Stimulated activated CD4-positive, alpha-beta T cell treated with anti-CD3 and anti-CD28 coated beads, Interleukin-2, amount 100 ng/mL, for 24 hours (primary cell): ENCODE measurements at places on chromosomes 7 and 10.

DNA sequence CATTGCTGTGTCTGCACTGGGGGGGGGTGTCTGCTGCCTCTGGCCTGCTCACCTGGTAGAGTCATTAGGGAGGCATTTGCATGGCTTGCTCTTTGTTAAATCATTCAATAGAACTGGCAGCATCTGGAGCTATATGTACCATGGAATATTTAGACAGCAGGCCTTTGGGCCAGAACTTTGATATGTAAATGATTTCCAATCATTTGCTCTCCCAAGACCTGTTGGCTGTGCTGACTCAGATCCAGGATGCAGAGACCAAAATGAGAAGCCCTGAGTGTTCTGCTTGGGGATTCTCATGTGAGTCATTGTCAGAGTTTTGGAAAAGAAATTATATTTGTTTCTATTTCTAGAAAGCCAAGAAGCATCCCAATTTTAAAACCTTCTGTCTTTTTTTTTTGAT lies 257.6 kb upstream of the IGFBP3 start:
- DNase-seq, result no peak

DNA sequence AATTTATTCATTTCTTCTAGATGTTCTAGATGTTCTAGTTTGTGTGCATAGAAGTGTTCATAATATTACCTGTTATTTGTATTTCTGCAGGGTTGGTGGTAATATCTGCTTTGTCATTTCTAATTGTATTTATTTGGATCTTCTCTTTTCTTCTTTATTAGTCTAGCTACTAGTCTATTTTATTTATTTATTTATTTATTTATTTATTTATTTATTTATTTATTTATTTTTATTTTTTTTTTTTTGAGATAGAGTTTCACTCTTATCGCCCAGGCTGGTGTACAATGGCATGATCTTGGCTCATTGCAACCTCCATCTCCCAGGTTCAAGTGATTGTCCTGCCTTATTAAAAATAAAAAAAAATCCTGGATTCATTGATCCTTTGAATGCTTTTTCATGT lies 114.8 kb upstream of the THSD7A start:
- no peak for DNase-seq

- no peak for DNase-seq
Measured at GRCh38 chr7:92460510-92460909, 13.2 kb downstream of the GATAD1 start.

DNA sequence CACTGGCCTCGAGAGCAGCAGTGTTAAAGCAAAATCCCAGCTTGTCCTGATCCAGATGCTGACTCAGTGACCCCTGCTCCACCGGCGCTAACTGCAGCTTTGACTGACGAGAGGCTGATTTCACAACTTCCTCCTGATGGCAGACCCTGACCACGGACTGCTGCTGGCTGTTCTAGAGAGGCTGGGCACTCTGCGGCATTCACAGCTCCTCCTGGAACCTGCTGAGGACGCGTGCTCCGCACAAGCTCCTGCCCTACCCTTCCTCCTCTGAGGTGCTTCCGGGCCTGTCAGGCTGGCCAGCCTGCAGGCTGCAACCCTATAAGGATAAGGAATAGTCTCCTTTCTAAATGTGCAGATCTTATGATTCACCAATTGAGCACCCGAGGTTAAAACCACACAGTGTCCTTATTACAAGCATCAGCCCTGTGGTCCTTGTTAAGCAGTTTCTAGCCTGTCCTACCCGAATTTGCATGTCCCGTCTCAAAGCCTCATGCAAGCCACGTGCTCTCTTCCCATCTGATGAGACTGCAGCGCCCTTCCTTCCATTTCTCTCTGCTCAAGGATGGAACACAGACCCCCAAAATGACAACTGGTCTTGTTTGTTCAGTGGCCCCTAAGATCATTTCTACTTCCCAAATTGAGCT lies 35.5 kb upstream of the NCAPG2 start:
- DNase-seq, result no peak

DNA sequence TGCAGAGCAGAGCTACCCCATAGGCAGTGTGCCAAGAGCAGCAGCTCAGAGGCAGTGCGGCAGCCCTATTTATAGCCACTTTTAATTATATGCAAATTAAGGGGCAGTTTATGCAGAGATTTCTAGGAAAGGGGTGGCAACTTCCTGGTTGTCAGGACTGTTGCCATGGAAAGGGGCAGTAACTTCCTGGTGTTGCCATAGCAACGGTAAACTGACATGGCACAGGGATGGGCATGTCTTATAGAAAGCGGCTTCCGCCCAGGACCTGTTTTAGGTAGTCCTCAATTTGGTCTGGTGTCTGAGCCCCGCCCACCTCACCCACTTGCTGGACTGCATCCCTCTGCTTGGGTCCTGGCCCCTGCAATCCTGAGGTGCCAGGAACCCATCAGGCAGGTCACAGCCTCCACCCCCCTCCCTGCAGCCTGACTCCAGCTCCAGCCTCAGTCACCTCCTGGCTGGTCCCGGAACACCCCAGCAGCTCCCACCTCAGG lies 115.8 kb downstream of the TMEM130 start:
- DNase-seq, result no peak

- DNase-seq, result no peak
Measured at GRCh38 chr10:104663076-104663475, 22.0 kb downstream of the SORCS3 start.

- no peak for DNase-seq
Measured at GRCh38 chr7:155455776-155456737, 1.9 kb upstream of the EN2 start.

GRCh38 chr7:96959135-96959534 lies 46.2 kb upstream of the DLX6 start:
- DNase-seq, result no peak

DNA sequence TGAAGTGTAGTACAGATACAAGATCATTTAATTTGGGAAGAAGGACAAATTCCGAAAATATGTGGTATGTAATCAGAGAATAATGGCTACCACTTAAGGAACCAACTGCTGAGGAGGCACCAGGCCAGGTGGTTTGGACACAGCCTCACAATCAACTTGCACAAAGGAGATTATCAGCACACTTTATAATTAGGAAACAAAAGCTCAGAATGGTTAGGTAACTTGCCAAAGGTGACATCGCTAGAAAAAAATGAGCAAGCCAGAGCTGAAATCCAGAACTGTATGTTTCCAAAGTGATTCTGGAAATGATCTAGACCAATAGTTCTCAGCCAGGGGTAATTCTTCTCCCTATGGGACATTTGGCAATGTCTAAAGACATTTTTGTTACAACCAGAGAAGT lies 36.6 kb downstream of the ERCC6 start:
- no peak for DNase-seq

- no peak for DNase-seq
Measured at GRCh38 chr10:52221923-52222322, 92.2 kb upstream of the DKK1 start.

- DNase-seq, result no peak
Measured at GRCh38 chr10:123393170-123393569, 239.0 kb downstream of the BUB3 start.

DNA sequence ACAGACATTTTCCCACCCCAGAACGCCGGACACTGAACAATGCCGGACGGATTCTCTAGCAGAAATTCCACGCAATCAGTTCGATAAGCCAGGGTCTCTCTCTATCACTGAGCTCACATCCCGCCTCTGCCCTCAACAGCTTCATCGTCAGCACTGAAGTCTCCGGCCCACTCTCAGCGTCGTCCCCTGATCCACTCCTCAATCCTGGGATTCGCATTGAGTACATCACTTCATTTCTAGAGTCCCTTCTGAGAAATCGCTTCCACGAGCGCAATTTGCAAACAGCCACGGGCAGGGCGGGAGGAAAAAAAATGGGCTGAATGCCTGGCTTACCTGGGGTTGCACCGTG lies 365 bp downstream of the YME1L1 start:
- DNase-seq, result no peak

GRCh38 chr10:43939939-43940820 lies 291.5 kb upstream of the ZNF32 start:
- no peak for DNase-seq

- DNase-seq, result no peak
Measured at GRCh38 chr7:25830215-25830614, 321.8 kb upstream of the NFE2L3 start.

- DNase-seq, result no peak
Measured at GRCh38 chr10:30742471-30742870, 112.9 kb upstream of the LYZL2 start.

DNA sequence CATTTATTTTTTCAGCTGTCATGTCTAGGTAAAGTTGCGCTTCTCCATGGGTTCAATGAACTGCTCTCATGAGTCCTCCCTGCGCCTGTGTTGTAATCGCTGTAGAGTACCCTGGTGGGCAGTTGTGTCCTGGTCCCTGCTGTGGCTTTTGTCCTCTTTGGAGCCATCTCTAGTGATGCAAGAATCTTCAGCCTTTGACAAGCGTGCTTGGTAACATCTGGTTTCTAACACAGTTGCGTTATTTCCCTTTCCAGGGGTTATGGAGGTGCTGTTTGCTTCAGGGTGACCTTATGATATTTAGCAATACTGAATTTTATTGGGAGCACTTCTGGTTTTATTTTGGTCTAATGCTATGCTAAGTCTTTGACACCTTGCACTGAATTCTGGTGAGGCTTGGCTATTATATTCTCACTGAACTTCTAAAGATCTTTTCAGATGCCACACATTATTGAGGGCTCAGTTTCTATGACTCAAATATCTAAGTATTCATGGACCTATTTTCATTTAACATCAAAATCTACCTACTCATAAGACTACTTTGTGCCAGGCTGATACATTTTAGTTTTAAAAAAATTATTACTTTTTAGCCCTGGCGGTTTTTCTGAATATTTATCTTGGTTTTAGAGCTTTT lies 88.6 kb downstream of the FANK1 start:
- DNase-seq, result no peak

DNA sequence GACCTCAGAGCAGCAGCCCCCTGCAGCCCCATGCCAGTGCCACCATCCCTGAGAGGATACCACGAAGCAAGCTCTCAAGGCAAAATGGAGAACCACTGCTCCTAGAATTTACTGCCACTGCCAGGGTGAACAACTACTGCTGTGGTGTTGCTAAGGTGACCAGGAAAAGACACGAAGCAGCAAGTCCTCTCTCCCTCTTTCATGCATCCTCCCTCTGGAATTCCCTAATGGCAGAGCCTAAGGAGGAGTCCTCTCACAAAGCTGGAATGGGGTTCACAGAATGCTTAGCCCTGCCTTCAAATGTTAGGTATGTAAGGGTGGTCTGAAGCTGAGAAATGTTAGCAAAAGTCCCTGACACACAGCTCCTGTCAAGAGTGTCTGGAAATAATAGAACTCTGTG lies 35.8 kb upstream of the NPSR1 start:
- no peak for DNase-seq

GRCh38 chr10:93875032-93875358 lies 18.8 kb upstream of the SLC35G1 start:
- DNase-seq, result no peak

- DNase-seq, result no peak
Measured at GRCh38 chr7:7529328-7529727, 6.3 kb downstream of the COL28A1 start.

GRCh38 chr7:32273297-32273696 lies 203.1 kb upstream of the PDE1C start:
- no peak for DNase-seq

GRCh38 chr10:68829521-68829920 lies 2.2 kb downstream of the STOX1 start:
- DNase-seq, result no peak

- DNase-seq, result no peak
Measured at GRCh38 chr7:94396037-94396431, 1.3 kb downstream of the COL1A2 start.

DNA sequence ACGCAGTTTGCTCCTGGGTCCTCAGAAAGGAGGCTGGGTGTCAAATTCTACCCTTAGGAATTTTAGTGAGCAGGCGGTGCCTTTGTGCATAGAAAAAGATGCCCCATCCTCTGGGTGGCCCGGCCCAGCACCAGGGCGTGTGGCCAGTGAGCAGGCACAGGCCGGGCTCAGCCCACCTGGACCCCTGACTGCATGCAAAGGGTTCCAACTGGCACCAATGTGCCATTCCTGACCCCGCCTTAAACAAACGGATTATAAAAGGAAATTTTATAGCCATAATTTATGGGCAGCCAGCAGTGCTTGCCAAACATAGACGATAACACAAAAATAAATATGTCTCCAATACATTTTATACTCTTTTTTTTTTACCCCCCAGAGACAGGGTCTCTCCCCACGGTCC lies 40.1 kb upstream of the GNA12 start:
- no peak for DNase-seq

- no peak for DNase-seq
Measured at GRCh38 chr7:39727231-39728012, 104.0 kb downstream of the RALA start.

DNA sequence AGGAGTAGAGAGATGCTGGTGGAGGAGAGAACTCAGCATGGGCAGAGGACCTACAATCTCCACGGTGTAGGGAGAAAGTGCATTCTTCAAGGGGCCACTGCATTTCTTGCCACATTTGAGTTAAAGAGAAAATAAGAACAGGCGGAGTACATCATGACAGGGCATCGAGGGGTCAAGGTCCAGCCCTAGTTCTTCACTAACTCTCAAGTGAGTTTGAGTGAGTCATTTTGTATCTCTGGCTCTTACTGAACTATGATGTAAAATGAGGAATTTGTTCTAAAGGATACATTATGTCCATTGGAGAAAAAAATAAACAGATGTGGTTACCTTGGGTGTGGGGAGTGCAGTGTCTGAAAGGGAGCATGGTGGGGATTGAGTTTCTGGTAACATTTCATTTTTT lies 182.9 kb downstream of the XPNPEP1 start:
- DNase-seq, result no peak

DNA sequence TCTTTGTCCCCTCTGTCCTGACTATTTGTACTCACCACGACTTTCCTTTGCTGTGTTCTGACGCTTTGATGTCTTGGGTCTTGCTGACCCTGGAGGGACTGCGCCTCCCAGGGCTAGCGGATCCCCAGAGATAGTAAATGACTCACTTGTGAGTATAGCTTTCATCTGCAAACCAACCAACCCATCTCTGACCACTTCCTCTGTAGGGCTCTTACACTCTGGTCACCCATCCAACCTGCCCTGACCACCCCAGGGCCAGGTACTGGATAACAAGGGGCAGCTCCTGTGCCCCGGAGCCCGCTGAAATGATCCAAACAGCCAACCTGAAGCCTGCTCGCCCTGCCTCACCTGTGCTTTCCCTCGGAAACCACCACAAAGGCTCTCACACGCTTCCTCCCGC lies 125.2 kb upstream of the CARD11 start:
- no peak for DNase-seq

GRCh38 chr7:151213826-151214225 lies 3.5 kb upstream of the H2BK1 start:
- no peak for DNase-seq

DNA sequence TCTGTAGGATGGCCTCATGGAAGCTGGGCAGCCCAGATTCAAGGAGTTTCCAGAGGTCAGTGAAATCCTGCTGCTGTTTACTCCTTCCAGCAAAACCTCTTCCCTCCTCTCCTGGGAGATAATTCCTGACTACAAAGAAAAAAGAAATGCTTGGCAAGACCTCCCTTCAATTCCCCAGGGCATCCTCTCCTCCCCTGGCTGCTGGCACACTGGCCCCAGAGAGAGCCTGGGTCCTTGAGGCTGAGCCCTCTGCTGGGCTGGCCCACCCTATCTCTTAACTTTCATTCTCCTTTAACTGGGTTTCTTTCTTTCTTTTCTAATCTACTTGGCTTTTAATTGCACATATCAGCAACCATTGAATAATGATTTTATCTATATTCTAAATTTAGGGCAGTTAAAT lies 7.7 kb downstream of the DRGX start:
- DNase-seq, result no peak

- DNase-seq, result no peak
Measured at GRCh38 chr10:62620491-62620890, 184.0 kb upstream of the ADO start.

- DNase-seq, result no peak
Measured at GRCh38 chr7:116166156-116166555, 44.2 kb upstream of the TES start.

GRCh38 chr7:2115760-2116447 lies 116.8 kb downstream of the MAD1L1 start:
- DNase-seq, result no peak
